Femur (tissue), 1 donor: ENCODE measurements at places on chromosomes 12 and 14.

DNA sequence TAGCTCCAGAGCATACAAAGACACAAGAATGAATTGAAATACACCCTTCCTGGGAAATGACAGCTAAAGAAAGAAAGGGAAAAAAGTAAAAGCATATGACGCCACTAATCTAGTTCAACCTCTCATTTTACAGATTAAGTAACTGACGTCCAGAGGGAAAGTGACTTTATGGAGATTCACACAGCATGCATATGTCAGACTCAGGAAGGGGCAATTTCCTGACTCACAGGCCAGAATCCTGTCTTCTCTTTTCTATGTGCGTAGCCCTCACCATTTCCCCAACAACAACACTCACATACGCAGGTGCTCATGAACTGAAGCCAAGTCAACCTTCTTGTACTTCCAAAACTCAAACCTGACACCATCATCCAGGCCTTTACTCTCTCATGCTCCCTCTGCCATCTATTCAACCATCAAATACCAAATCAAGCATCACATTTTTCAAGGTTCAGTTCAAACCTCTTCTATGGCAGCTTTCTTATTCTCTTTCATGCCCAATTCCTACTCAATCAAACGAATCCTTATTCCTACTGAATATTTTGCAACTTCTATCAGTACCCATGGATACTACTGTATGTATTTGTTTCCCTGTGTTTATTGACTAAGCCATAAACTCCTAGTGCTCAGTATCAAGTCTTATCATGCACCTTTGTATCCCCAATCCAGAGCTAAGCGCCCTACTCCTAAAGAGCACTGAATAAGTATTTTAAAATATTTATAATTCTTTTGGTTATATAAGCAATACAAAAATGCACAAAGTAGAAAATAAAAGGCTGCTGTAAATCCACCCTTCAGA lies 52.8 kb downstream of the STXBP6 start:
- DNase-seq = no peak

- no peak for DNase-seq
Observed at GRCh38 chr12:82605115-82605514, 81.6 kb upstream of the TMTC2 start.

DNA sequence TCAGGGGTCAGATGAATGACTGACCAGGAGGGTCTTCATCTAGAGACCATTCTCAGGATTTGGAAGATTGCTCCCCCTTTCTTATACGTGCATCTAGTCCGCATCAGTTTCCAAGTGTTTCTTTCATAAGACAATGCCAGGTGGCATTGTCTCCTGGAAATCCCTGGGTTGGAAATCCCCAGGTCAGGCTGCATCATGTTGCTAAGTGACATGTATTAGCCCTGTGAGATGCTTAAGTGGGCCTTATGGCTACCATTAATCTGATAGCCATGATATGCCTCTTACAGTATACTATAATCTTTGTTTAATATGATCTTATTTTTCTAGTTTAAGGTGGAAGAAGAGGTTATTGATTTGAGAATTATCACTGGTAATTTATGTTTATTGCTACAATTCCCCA lies 92.8 kb downstream of the DIO3 start:
- DNase-seq = no peak

- no peak for DNase-seq
Observed at GRCh38 chr12:108751821-108752220, 20.5 kb upstream of the CORO1C start.

GRCh38 chr12:121799156-121799841 lies 4.5 kb upstream of the SETD1B start:
- peak; percentile 83 for DNase-seq

GRCh38 chr12:123085730-123086487 lies 65.0 kb downstream of the PITPNM2 start:
- no peak for DNase-seq

- no peak for DNase-seq
Observed at GRCh38 chr12:45622210-45622937, 107.1 kb upstream of the ARID2 start.

GRCh38 chr12:1591034-1591433 lies 3.3 kb downstream of the FBXL14 start:
- no peak for DNase-seq
